ENCODE measurements at places on chromosomes 1 and 21.
A peak's percentile ranks its signal among the peaks of the same experiment; 100 is the strongest.

- DNase-seq: no peak
Measured at GRCh38 chr1:91807921-91808620, 77.9 kb downstream of the TGFBR3 start.

- no peak for DNase-seq
Measured at GRCh38 chr1:6330410-6330911, 63.1 kb downstream of the ACOT7 start.

GRCh38 chr1:53524428-53525375, 65.5 kb downstream of the DMRTB1 start:
- no peak for DNase-seq

- DNase-seq: no peak
Measured at GRCh38 chr1:170218257-170218650, 72.5 kb downstream of the NTMT2 start.

DNA sequence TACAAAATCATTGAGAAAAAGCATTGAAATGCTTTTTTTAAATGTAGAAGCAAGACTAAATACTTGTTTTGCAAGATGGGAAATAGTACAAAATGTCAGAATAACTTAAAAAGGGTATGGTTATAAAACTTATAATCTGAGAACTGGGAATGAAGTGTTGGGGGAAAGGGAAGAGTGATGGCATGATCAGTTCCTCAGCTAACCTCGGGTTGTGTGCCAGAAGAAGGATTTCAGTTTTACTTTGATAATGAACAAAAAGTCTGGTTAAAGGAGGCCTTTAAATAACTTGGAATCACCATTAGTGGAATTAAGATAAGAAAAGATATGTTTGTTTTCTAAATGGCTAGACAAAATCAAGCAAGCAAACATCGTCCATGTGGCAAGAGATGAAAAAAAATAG, 20.7 kb downstream of the NEK7 start:
- no peak for DNase-seq

DNA sequence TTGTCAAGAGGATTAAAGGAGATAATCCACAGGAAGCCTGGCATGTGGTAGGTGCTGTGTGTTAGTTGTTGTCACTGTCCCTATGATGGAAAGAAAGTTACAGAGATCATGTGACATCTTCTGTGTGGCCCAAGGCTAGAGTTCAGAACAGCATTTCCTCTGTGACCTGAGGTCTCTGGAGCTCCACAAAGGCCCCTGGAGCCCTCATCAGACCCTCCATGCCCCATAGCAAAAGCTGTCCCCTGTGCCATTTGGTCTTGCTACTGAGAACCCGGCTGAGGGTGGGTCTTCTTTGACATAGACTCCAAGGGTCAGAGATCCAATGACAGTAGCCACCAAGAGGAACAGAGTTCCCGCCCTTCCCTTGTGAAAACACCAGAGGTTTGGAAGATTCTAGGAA, 8.1 kb downstream of the CELA2B start:
- no peak for DNase-seq

GRCh38 chr21:44300262-44300959, 558 bp downstream of the PFKL start:
- no peak for DNase-seq

DNA sequence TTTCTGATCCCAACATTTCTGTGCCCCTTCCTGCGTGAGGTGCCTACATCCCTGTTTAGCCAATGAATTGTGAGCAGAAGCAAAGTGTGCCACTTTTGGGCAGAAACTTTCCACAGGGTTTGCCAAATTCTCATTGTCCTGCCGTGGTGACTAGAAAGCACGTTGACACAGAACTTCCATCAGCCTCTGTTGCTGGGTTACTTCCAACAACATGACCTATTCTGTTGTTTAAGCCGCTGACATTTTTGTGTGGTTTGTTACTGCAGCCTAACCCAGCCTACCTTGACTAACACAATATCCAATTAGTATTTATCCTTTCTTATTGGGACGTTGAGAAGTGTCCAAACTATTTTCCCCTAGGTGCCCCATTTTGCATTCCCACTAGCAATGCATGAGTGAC, 136.8 kb downstream of the URB2 start:
- DNase-seq: no peak

DNA sequence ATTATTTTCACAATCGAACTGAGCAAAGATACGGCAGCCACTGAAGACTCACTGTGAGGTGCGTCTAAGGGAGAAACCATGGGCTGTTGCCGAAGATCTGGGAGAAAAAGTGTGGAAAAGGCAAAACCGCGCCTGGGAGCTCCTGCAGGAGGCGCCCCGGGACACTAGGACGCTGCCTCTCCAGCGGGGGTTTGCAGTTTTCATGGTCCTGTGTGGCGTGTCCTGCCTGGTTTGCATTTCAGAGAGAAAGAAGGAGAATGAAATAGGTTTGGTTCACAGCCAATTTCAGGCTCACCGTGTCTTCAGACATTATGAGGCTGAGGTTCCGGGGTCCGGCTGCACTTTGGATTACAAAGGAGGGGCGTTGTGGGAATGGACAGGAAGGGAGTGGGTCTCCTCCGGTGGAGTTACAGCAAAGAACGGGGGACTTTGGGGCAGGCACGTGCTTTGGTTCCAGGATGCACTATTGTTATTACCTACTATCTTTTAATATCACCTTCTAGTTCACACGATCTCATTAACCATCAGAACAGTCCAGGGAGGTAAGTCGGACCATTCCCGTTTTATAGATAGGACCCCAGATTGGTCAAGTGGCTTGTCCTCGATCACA, 179.8 kb downstream of the DYRK1A start:
- no peak for DNase-seq

GRCh38 chr1:170640581-170640980, 23.4 kb upstream of the PRRX1 start:
- DNase-seq: no peak

DNA sequence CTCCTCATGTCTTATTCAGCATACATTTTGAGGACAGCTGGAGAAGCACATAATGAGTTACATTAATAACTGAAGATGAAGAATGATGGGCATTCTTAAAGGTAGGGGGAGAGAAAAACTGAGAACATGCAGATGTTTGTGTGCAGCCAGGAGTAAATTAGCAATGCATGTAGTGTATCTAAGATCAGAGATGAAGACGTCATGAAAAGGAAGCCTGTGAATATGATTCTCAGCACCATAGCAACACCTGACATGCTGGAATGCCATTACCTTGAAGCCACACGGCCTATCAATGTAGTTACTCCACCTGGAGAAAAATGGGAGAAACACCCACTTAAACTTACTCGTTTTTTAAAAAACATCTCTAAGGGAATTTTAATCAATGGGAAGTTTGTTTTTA, 607.1 kb downstream of the PTPRC start:
- no peak for DNase-seq

- DNase-seq: no peak
Measured at GRCh38 chr1:5191470-5191869, 537.1 kb downstream of the AJAP1 start.

GRCh38 chr1:180193141-180194047, 36.7 kb upstream of the LHX4 start:
- no peak for DNase-seq

GRCh38 chr1:61358770-61359455, 276.6 kb downstream of the NFIA start:
- DNase-seq: no peak

GRCh38 chr1:3553940-3554223, 57.4 kb downstream of the MEGF6 start:
- DNase-seq: no peak

GRCh38 chr1:102879439-102879993, 228.8 kb downstream of the COL11A1 start:
- no peak for DNase-seq

DNA sequence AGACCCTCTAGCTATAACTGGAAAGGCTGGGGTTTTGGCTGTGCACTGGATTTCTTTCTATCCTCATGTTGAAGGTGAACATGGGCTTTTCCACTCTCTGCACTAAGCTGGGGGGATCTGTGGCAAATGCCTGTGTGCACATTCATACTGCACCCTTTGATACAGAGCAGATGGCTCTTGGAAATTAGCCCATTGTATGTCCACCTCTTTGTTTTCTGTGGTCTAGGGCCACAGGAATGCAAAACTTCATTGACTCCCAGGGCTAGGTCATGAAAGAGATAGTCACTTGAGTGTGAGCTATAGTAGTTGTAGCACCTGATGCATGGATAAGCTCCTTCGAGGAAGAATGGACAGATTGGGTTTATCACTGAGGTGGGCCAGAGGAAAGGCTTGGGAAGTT, 5.7 kb upstream of the OR14A16 start:
- no peak for DNase-seq

- peak; percentile 38 for DNase-seq
Measured at GRCh38 chr1:45299981-45300668, 26.6 kb upstream of the HPDL start.

DNA sequence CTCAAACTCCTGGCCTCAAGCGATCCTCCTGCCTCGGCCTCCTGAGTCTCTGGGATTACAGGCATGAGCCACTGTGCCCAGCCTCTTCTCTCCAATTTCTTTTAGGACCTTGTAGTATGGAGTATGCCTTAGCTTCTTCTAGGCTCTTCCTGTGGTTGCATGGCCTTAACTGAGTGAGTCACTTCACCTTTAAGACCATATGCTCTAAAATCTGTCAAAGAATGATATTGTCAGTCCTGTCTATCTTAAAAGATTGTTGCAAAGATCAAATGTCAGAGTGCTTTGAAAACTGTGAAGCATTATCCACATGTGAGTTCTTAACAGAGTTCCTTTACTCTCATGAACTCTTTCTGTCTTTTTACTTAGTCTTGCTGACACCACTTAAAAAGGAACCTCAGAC, 37.2 kb downstream of the ATP2B4 start:
- DNase-seq: no peak

DNA sequence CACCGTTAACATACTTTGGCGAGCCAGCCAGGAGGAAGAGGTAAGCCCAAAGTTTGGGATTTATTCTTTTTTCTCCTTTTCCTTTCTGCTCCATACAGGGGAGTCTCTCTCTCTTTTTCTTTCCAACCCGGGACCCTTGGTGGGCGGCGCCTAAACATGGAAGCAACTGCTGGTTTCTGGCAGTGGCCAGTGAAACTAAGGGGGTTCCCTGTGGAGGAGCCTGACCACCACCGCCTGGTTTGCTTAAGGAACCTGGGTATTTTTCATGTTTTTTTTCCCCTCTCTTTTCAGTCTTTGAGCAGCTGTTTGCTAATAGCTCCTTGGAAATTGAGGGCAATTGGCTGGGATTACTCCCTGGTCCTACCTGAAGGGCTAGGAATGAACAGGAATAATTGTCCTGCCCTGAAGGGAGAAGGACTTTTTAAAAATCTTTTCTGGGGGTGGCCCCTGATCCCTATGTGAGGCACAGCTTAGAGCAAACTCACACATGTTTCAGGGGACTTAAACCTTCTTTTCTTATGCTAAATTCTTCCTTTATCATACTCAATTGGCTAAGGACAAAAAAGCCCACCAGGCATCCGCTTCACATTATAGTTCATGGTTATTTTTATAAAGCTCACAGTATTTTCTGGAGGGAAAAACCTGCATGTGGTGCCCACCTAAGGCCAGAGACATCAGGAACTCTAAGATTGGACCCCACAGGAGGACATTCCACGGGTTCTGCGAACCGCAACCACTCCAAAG, 61.3 kb upstream of the PLD5 start:
- DNase-seq: no peak

Data from COR-L47 (cell line).